ENCODE measurements at places on chromosomes 7 and 10.

DNA sequence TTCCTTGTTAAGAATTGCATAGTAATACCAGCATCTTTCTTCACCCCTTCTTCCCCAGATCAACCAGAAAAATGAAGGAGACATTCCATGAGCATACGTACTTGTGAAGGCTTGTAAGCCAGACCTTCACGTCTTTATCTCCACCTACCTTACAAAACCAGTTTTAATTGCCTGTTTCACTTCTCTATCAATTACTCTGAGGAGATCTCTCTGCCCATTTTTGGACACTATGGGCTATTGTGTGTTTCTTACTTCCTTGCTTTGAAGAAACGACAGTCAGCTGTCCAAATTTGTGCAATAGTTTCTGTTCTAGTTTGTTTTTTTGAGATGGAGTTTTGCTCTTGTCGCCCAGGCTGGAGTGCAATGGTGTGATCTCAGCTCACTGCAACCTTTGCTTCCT lies 349.7 kb upstream of the MBL2 start:
- DNase-seq: peak; percentile 44

DNA sequence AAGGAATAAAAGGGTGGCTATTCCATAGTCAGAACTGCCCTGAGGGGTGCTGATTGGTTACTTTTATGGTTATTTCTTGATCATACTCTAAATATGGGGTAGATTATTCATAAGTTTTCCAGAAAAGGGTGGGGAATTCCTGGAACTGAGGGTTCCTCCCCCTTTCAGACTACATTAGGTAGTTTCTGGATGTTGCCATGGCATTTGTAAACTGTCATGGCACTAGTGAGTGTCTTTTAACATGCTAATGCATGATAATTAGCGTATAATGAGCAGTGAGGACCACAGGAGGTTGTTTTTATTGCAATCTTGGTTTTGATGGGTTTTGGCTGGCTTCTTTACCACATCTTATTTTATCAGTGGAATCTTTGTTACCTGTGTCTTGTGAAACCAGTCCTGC lies 26.5 kb upstream of the POT1 start:
- DNase-seq: no peak

GRCh38 chr7:98877692-98878364 lies 504 bp upstream of the TRRAP start:
- DNase-seq: no peak

DNA sequence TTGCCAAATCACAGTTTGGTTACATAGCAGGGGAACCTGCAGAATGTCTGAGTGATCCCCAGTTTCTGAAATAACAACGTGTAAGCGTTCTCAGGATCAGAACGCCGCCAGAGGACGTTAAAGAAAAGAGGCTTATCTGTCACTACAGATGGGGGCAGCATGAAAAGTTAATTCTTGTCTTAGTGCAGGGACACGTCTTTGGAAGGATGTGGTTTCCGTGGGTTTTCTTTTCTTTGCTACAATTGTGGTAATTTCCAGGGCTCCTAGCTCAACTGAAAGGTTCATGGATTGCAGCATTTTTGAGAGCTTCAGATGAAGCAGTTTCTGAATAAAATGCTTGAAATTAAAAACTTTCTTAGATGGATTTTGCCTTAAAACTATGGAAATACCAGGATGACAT lies 106.6 kb downstream of the PRKCQ start:
- peak; percentile 16 for DNase-seq

DNA sequence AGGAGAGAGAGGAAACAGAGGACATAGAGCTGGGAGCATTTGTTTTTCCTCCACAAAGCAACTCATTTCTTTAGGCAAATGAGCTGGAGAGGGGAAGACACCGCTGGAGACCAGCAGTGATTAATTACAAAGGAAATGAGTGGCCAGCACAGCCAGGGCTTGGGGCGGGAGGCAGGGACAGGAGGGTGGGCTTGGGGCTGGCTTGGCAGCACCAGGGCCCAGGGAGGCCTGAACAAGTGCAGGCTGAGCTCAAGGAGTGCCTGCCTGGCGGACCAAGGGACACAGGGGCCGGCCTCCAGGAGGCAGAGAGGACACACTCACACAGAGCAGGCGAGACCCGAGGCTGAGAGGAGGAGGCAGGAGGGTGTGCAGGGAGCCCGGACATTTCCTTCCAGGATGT lies 149.0 kb upstream of the UNC5B start:
- no peak for DNase-seq

- DNase-seq: no peak
Observed at GRCh38 chr10:75395066-75395931, 6.3 kb downstream of the ZNF503 start.

- no peak for DNase-seq
Observed at GRCh38 chr7:8384901-8385300, 48.5 kb upstream of the NXPH1 start.

GRCh38 chr7:154383045-154383444 lies 330.8 kb downstream of the DPP6 start:
- no peak for DNase-seq

Measured in OCI-LY7 (cell line).